ENCODE measurements at places on chromosomes 7 and 10.

- no peak for DNase-seq
Measured at GRCh38 chr7:100562195-100563099, 11.3 kb downstream of the SAP25 start.

DNA sequence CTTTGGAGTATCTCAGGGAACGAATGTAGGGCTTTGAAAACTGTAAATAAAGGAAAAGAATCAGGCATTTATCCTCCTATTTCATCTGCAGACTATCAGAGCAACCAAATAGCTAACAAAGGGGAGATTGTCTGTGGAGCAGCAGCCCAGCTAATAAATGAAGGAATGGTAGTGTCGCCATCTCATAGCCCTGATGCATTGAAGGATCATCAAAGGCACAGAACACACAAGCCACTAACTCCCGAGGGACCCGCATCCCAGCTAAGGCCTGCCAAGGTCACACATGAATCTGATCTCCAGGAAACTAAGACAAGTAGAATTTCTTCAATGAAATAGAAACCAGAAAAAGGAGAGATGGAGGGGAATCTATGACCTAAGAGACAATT is 38.2 kb downstream of the CALML5 start:
- no peak for DNase-seq

DNA sequence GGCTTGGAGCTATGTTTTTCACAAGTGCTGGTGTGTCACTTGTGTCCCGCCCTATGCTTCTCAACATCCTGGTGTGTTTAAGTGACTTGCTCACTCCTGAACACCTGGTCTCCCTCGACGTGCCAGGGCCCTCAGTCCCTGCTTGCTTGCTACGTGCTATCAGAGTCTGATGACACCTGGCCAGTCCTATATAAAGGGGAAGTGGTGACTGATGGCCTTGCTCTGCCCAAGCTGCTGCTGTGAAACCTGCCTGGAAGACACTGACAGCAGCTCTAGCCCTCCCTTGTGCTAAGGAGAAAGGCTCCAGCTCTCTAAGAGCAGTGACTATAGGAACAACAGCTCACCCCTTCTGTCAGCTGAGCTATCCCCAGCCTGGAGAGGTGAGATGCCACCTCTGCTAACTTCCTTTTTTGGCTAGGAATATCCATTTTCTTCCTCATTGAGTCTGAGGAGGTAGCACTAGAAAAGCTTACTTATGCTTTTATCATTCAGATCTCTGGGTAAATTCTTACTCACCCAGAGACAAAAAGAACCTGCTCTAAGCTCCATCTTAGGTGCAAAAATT is 77.2 kb upstream of the PLXNA4 start:
- no peak for DNase-seq

DNA sequence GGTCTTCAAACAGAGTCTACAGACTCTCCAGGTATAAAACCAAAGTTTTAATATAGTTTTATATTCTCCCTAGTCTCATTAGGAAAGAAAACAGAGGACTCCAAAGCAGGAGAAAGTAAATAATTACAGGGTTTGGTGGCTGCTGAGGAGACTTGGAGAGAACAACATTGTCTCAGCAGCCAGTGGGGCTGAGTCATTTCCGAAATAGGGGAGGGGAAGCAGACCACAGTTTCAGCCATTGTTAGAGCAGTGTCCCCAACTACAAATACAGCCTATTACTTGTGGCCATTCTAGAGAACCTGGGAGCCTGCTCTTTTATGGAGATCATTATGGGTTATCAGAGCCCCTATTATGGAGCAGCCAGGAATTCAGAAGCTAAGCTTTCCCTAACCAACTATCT is 44.2 kb upstream of the A1CF start:
- DNase-seq = no peak
